ENCODE measurements at places on chromosomes 11 and 22.

GRCh38 chr11:2810411-2811205, 75.0 kb downstream of the CDKN1C start:
- DNase-seq = no peak

GRCh38 chr11:79054636-79055035, 386.2 kb downstream of the TENM4 start:
- no peak for DNase-seq

DNA sequence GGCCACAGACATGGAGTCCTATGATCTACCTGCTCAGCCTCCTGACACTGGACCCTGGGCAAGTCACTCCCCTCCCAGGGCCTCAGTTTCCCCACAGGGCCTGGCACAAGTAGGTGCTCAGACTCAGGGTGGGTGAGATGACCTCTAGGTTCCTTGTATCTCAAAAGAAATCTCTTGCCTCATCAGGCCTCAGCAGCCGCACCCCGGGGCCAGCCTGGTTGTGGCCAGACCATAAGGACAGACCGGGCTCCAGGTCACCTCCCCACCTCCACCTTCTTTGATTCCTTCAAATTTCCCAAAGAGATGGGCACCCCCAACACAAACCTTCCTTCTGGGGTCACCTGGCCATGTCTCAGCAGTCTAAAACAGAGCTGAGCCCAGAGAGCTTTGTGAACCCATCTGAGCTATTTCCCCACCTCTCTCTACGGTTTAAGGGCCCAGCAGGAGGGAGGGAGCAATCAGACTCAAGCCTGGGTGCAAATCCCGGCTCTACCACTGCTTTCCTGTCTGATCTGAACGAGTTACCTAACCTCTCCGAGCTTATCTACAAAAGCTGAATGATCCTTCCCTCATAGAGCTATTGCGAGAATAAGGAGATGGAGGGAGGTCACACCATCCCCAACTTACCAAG, 2.5 kb upstream of the APOL4 start:
- no peak for DNase-seq

GRCh38 chr11:68460741-68461574, at the start of gene PPP6R3:
Gene PPP6R3, plus strand, starts transcription at chr11:68460752. Its CDS starts 76,913 bp downstream, at chr11:68537665.
- no peak for DNase-seq

GRCh38 chr11:16977136-16977993, 36.8 kb downstream of the PLEKHA7 start:
- no peak for DNase-seq

Measured in stimulated activated CD8-positive, alpha-beta memory T cell treated with anti-CD3 and anti-CD28 coated beads, Interleukin-12 subunit alpha, Interleukin-12 subunit beta, amount 100 ng/mL, for 4 hours (primary cell).